ENCODE measurements at places on chromosomes 7 and 10.

GRCh38 chr7:125061776-125062397, 132.3 kb upstream of the POT1 start:
- DNase-seq, result no peak

- DNase-seq, result no peak
These were observed 88.8 kb downstream of the SEMA3C start for GRCh38 chr7:80830010-80830409.

- no peak for DNase-seq
These were observed 65.9 kb upstream of the CAPZA2 start for GRCh38 chr7:116796471-116796870.

DNA sequence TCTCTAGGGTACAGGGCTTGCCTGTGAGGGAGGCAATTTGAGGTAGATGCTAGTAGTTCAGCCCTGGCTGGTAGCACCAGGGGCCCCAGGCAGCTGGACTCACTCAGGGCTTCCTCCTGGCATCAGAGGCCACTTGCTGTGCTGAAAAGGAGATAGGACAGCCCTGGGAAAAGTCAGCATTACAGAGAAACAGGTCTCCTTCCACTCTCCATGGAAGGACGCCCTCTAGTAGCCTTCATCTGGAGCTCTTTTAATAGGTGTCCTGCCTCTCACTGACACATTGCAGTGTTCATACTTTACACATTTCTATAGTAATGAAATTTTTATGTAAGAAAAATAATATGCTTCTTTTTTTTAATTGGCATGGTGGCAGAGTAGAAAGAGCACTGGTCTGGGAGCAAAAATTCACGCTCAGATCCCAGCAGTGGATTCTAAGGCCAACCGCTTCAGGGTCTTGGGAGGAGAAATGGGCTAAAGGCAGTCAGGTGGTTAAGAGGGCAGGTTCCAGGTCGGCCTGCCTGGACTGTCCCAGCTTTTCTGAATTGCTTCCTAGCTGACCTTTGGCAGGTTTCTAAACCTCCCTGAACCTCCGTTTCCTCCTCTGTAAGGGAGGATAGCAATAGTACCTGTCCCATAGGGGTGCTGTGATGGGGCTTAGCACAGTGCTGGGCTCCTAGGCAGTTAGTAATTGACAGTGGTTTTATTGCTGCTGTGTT, 35.8 kb downstream of the AIFM2 start:
- no peak for DNase-seq

GRCh38 chr7:35552691-35553090, 142.2 kb downstream of the HERPUD2 start:
- DNase-seq, result no peak

DNA sequence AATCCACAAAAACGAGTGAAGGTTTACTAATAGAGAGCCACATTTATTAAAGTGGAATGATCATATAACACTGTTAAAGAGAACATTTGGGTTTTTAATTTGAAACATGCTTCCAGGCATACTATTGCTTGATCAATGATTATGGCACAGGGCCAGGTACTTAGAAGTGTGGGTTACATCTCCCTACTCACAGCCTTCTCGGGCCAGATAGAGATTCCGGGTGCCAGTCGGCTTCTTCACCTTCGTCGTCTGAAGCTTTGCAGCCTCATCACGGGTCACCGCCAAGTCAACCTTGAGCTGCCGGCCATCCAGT, 19.4 kb downstream of the RBM28 start:
- DNase-seq, result no peak

DNA sequence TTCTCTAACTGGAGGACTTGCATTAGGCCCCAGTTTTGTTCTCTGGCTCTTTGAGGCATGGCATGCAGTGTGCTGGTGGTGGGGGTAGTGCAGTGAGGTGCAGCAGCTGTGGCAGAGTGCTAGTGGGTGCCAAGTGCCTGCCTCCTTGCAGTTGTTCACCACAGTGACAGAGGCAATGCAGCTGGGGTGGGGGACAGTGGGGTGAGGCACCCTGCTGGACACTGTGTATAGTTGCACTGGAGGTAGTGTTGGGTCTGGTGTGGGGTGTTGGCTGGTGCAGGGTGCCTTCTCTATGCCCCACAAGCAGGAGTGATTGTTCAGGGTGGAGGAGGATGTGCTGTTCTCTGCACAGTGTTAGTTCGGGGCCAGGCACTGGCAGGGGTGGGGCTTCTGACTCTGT, 21.7 kb upstream of the KEL start:
- no peak for DNase-seq

Data from CD4-positive, alpha-beta T cell treated with Interleukin-6 at 100 ng/mL for 8 hours (primary cell).